Cardiac septum (tissue), 1 donor: ENCODE measurements at places on chromosomes 16 and 17.

GRCh38 chr17:40307740-40308239, 1.2 kb upstream of the RARA start:
- peak; percentile 71 for DNase-seq

GRCh38 chr16:17801068-17801467, 330.3 kb upstream of the XYLT1 start:
- no peak for DNase-seq

DNA sequence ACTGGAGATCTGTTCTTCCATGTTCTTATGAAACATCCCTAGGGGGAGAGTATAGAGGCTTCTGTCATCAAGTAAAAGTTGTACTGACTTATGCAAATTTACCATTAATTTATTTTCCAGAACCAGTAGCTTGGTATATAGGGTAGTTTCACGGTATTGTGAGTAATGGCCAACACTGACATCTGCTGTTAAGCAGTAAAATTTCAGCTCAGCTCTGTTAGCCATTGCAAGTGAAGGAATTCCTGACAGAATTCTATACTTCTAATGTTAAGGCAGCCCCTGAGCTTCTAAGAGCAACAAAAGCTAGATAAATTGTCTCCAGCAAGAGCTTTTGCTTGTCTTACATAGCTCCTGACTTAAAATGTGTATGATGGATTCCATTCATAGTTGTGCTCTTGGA, 613.5 kb upstream of the C16orf82 start:
- DNase-seq = no peak

DNA sequence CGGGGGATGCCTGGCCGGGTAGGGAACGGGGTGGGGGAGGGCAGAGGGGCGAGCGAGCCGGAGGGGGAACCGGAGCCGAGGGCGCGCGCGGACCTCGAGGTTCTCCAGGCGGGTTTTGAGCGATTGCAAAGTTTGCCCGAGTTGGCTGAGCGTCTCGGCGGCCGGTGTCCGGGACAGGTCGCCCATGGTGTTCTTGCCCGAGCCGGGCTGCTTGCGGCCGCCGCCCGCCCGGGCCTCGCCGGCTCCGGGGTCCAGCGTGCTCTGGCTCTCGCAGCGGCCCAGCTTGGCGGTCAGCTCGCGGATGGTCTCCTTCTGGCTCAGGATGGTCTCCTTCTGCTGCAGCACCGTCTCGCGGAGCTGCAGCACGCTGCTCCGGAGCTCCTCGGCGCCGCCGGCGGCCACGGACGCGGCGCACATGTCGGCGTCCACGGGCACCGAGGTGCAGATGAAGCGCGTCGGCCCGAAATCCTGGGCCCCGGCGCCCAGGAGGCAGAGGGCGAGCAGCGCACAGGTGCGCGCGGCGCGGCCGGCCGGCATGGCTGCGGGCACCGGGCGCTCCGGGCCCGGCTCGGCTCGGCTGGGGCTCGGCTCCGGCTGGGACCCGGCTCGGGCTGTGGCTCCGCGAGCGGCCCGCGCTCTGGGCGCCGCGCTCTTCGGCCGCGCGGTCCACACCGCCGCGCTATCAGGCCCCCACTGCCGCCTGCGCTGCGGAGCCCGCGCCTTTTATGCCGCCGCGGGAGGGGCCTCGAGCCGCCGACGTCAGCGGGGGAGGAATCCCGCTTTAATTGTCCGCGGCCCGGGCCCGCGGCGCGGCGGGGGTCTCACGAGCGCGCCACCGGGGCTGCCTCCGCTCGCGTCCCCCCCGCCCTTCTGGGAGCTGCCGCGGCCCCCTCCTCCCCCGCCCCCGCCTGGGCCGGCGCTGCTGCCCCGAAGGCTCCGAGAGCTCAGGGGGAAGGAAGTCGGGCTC, at the start of gene NPTX1:
NPTX1 (minus strand) TSS at position 698 of the 967 bp plus-strand sequence; CDS start at position 537, 161 bp downstream.
- DNase-seq = no peak

- DNase-seq = no peak
Observed at GRCh38 chr17:73139296-73139695, 25.5 kb upstream of the SSTR2 start.

DNA sequence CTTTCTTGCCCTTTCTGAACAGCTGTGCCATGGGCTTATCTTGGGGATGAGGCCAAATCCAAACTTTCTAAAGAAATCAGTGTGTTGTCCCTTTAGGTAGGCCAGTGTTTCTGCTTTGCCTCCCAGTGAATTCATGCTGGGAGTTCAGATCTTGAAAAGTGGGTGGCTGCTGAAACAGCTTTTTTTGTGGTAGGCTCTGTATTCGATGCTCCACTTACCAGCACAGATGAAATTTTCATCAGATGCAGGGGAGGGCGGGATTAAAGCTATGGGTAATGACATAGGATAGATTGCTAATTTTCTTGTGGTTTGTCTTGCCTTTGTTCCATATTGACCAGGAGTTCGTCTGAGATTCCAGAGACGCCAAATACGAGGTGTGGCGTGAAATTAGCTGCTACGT, 2.8 kb downstream of the SOCS7 start:
- no peak for DNase-seq

- no peak for DNase-seq
Observed at GRCh38 chr16:4136229-4136813, 20.1 kb upstream of the ADCY9 start.

GRCh38 chr17:36812762-36813161, 124.5 kb upstream of the LHX1 start:
- DNase-seq = peak; percentile 46

GRCh38 chr16:79229361-79229760, 371.2 kb downstream of the MAF start:
- DNase-seq = no peak

DNA sequence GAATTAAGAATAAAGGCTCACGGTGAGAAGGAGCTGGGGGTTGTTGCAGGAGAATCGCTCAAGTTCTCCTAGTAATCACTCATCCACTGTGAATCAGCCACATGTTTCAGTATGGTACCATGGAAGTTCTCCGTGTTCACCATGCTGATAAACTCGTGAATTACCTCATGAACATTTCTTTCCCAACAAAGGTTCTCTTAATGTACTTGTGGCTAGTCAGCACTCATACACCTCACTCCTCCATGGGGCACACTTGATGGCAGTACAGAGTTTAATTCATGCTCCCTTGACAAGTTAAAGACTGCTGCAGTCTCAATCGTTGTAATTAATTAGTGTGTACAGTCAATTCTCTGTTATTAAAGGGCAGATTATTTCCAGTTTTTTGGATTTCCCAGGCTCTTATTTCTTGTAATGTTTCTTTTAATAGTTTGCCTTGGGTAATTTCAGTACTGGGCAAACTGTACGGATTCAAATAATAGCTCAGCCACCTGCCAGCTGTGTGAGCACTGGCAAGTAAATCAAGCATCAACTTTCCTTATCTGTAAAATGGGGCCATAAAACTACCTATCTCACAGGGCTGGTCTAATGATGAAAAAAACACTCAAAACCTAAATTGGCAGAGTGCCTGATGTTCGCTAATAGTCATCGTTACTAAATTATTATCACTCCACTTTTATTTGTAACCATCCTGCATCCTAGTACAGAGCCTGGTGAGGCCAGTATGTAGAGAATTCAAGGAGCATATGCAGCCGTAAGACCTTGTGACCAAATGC, 6.1 kb downstream of the GOT2 start:
- no peak for DNase-seq

- DNase-seq = peak; percentile 97
Observed at GRCh38 chr17:2592971-2593820, at the start of gene PAFAH1B1. TSS of gene PAFAH1B1 (plus strand) at chr17:2593654. CDS start at chr17:2638289, 44,635 bp downstream.

DNA sequence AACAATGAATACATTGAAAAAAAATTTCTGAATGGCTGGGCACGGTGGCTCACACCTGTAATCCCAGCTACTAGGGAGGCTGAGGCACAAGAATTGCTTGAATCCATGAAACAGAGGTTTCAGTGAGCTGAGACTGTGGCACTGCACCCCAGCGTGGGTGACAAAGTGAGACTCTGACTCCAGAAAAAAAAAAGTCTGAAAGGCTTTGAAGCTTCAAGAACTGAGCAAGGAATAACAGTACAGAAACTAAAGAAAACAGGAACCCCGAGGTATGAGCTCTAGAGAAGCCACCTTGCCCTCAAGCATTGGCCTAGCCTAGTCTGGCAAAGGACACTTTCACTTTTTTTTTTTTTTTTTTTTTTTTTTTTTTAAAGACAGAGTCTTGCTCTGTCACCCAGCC, 45.0 kb downstream of the TEX2 start:
- no peak for DNase-seq

GRCh38 chr16:87603684-87604633, 1.7 kb downstream of the JPH3 start:
- no peak for DNase-seq

DNA sequence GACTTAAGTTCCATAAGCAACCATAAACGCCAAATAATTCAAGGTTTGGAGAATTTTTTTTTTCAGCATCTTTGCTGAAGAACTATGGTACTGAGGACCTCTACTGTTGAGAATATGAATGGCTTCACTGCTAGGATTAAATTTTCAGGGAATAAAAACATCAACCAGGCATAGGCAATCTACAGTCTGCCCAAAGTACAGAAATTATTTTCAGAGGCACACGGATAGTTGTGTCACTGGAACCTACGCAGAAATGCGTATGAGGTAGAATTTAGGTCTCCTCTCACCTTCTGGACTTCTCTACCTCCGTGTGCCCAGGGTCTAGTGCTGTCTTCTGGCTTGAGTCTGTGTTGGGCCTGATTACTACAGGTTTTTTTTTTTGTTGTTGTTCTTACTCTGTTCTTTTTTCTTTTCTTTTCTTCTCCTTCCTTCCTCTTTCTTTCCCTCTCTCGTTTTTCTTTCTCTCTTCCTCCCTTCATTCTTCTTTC, 39.7 kb downstream of the NACA2 start:
- no peak for DNase-seq

DNA sequence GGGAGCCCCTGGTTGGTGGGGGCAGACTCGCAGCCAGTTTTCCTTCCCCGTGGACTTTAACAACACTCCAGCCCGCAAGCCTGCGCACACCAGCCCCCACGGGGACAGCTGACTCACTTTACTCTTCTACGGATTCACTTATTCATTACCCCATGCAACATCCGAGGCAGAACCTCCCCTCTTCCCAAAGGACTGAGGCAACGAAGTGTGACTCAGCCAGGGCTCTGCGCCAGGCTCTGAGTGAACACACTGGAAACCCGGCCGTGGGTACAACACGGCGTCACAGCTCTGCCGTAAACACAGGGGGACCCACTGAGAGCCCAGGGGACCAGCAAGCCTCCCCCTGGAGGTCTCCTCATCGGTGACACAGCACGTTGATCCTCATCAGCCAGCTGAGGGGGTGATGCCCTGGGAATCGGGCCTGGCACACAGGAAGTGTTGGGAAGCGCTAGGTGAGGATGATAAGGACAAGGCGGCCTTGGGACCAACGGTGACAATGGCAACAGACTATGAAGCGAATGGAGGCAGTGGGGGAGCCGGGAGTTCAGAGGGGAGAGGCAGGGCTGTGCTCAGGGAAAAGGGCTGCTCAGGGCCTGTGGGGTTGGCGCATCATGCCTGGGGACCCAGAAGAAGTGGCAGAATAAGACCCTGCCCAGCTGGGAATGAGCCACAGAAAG, 14.6 kb downstream of the COTL1 start:
- DNase-seq = peak; percentile 92

GRCh38 chr16:84667600-84668309, 19.4 kb downstream of the KLHL36 start:
- no peak for DNase-seq

GRCh38 chr17:31136319-31136718, 41.5 kb downstream of the NF1 start:
- DNase-seq = no peak

DNA sequence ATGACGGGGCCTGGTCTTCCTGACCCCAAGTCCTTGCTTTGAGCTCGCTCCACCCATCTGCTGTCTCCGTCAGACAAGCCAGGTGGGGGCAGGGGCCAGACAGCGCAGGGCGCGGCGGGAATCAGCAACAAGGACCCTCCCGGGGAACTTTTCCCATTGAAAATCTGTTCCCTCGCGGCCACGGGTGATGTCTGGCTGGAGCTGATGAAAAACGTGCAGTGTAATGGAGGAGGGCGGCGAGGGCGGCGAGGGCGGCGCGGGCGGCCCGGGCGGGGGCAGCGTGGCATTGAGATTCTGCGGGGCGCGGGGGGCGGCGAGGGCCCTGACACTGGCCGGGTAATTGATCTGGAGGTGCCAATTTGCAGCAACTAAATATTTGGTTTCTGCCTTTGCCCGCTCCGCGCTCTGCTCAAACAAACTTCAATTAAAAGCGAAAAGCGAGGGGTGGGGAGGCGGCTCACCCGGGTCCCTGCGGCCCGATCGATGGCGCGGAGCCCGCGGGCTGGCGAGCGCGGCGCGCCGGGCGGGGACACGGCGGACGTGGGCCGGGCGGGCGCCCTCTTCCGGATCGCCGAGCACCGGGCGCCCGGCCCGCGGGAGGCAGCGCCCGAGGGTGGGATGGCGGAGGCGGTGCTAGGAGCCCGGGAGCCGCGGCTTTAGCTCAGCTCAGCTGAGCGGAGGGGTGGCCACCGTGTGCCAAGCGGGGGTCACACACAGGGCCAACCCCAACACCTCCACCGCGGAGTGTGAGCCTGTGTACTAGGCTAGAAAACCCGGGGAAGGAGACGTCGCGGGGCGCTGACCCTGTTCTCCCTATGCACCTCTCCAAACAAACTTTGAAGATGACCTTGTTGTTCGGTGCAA, 32.4 kb downstream of the DCAKD start:
- no peak for DNase-seq

DNA sequence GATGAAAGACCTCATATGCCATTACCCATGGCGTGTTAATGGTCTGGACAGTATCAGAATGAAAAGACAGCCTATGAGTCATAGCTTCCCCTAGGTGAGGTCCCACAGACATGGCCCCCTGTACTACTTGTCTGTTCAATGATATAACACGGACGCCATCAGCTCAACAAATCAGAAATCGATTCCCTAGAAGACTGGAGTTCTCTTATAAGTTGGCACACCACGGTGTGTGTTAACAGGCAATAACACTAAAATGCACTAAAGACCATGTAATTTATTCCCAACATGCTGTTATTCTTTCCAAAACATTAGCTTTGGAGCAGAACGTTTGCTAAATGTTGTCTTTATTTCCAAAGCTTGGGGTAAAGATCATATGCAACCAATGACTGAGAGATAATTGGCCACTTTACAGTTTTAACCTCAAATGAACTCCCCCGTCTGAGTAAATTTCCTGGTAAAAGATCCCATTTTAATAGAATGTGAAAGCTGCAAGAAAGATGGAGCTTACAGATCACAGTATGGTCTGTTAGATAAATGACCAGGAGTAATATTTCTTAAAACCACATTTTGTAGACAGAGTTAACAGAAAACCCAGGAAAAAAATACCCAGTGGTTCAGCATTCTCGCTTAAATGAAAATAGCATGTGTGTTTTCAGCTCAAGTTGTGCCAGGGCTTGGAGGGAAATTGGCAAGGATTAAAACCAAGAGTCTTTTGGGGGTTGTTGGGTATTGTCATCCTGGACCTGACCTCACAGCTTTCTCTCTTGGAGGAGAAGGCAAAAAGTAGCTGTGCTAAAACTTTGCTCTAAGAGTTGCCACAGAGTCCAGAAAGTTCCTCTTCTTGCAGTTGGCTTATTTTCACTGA, 65.9 kb downstream of the PCTP start:
- no peak for DNase-seq
